ENCODE measurements at places on chromosomes 2 and 18.

DNA sequence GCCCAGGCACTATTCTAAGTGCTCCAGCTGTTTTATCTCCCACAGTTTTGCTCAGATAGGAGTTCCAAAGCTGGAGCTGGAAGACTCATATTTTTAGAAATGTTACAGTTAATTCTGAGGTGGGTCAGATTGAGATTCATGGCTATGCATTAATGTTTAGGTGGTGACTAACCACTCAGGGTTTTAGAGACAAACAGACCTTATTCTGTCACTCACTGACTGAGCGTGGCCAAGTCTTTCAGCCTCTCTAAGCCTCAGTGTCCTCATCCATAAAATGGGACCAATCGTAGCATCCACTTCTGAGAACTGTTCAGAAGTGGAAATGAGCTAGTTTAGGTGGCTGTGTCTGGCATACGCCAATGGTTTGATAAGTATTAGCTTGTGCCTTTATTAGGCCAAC is 4.3 kb upstream of the CASP8 start:
- no peak for DNase-seq

- no peak for DNase-seq
Observed at GRCh38 chr2:239993291-239993690, 31.9 kb downstream of the NDUFA10 start.

DNA sequence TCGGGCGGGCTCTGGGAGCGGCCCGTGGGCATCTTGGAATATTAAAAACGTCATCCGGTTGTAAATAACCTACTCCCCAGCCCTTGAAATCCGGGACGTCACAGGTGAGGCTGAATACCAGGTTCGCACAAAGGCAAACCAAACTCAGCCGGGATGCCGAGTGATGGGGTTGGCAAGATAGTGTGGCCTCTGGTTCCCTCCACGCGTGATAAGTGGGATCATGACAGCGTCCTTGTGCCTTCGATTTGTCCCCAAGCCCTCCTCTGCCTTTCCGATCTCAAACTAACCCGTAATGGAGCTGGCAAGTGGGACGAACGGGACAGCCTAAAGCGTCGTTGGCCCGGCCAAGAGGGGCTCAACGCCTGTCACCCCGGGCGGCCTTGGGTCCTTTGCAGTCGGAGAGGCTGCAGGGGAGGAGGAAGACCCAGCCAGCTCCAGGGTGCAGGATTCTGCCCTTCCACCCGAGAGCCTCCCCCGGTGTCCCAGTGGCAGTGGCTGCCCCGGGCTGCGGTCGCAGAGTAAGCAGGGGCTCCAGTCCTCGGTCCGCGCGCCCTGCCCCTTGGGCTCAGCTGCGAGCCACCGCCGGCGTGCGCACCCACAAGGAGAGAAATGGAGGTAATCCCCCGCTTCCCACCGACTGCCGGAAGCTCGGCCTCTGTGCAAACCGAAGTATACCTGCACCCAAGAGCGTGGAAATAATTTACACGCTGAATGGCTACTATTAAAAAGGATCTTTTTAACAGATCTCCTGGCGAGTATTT is 13.4 kb upstream of the PAX3 start:
- DNase-seq: no peak

DNA sequence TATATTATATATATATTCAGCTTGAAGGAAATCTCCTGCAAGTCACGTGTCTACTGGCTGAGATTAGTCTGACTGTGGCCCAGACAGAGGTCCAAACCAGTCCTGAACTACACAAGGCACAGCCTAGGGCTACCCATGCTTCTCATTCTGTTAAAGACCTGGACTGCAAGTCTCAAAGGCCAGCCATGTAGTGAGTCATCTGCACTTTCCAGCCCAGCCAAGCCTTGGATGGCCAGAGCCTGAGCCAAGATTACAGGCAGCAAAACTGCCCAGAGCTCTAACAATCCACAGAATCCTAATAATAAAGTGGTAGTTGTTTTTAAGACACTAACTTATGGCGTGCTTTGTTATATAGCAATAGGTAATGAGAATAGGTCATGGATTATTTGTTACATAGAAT is 259.6 kb downstream of the SS18 start:
- peak; percentile 86 for DNase-seq

GRCh38 chr18:76981396-76981968 is 151.1 kb downstream of the MBP start:
- DNase-seq: no peak

- DNase-seq: no peak
Observed at GRCh38 chr2:156470975-156471583, 34.9 kb downstream of the GPD2 start.

- DNase-seq: no peak
Observed at GRCh38 chr2:134623046-134623445, 95.8 kb downstream of the TMEM163 start.
